Stimulated activated CD4-positive, alpha-beta T cell treated with anti-CD3 and anti-CD28 coated beads, Interleukin-2, amount 100 ng/mL, for 24 hours (primary cell): ENCODE measurements at places on chromosomes 2 and 18.

DNA sequence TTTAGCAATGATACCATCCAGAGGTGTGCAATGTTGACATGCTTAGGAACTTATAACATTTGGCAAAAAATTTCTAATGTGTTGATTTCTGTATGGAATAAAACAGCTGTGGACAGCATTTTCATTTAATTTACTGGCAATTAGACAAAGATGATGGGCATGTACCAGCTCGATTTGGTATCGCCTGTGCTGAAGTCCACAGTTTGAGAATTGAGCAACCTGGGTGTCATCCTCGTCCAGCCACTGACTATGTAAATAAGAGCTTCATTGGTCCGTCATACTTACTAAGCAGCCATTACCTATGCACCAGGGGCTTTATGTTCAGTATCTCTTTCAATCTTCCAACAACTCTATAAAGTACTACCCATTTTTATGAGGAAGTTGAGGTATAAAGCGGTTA, 24.6 kb upstream of the ACAA2 start:
- no peak for DNase-seq

DNA sequence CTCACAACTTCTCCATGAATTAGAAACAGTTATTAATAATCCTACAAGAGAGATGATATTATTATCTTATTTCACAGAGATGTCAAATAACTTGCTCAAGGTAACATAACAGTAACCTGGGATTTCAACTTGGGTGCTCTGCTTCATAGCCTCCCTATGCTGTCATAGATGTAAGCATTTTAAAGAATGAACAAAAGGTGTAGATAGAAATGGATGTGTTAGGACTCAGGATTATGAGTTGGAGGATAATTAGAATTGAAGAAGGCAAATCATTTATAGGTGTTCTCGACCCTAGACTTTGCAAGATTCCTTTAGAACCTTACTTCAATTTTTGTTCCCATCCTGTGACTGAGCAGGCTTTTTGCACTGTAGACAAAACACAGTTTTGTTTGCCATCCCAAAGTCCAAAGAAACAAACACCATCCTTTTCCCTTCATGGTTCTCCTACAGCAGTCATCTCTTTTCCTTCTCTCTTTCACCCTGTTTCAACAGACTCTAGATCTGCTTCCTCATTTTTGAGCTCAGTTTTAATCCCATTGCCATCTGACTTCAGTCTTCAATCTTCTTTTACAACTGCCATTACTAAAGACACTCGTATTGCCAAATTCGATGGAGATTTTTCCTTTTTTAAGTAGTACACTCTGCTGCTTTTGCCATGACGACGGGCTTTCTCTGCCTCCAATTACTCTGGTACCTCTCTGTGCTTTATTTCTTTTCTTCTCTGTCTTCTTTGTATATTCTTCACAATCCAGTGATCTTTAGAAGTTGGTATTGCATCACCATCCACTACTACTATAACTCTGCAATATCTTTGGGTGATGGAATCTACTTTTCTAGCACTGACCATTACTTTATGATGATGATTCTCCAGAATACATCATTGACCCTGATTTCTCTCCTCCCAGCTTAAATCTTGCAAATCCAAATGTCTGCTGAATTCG, 4.5 kb downstream of the HNMT start:
- DNase-seq: no peak

GRCh38 chr18:79182047-79182713, 113.0 kb downstream of the ATP9B start:
- DNase-seq: no peak

GRCh38 chr2:144946263-144946662, 426.3 kb upstream of the ZEB2 start:
- DNase-seq: no peak

GRCh38 chr2:104846786-104847585, 6.9 kb upstream of the POU3F3 start:
- no peak for DNase-seq

GRCh38 chr2:146324951-146325350, 1519.9 kb upstream of the ACVR2A start:
- DNase-seq: no peak

DNA sequence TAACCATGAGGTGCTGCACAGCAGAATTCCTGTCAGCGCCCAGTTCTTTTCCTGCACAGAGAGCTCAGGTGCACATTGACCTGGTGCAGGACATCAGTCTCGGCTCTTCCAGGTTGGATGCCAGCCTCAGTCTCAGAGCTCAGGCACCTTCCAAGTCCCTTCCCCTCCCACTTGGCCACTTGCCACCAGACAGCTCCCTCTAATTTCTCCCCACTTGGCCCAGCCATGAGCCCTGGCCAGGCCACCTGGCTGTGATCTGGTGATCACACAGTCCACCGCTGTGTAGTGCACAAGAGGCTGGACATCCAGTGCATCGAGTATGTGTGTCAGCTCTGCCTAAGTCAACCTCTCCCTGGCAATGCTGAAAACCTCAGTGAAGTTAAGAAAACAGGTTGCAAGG, 336.6 kb upstream of the MYT1L start:
- no peak for DNase-seq

- DNase-seq: no peak
These were observed 3.7 kb downstream of the INHA start for GRCh38 chr2:219575566-219576504.

DNA sequence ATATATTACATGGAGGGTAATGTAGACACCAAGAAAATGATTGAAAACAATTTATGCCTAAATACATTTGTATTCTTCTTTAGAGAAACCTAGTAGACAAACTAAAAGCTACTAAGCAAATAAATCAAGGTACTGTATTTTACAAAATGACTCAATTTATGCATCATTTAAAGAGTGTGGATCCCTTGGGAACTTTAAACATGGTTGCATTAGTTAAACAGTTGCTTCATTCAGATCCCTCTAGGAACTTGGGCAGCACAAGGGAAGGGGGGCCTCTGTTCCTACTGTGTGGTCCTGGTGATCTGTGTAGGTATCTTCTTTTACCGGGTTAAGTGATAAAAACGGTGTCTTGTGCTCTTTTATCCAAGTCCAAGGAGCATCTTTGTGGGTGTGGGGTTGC, 31.5 kb upstream of the ATP8B1 start:
- DNase-seq: no peak

DNA sequence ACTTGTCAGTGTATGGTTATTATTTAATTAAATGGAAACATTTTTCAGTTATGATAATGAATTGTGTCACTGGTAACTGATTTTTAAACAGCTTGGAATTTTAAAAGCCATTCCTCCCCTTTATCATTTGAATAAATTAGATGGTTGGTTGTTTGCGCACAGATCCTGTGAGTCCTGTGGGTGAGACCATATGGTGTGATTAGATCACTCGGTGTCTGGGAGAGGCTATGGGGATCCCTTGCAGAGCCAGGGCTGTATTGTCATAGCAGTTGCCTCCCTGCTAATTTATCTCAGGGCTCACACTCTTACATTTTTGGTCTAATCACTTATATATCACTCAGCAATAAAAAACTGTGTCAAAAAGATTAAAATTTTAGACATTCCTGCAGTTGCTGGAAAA, 133.5 kb downstream of the ASXL3 start:
- DNase-seq: no peak

DNA sequence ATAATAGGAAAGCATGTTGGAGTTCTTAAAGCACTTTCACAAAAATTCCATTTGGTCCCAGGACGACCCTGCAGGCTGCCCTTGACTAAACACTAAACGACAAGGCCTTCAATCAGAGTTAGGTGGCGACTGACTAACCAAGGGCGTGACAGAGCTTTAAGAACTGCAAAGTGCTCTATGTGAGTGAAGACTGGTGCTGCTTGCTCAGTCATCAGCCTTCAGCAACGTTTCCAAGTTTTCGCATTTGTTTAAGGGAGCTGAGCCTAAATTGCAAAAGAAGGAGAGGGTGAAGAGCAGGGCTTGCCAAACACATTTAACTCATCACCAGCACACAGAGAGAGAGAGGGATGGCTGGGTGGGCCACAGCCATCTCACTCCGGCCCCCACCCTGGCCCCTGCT, 204.7 kb upstream of the PID1 start:
- DNase-seq: no peak

- peak; percentile 18 for DNase-seq
These were observed at the start of gene ZNF804A for GRCh38 chr2:184598316-184599053. Gene ZNF804A (plus strand): TSS chr2:184598529. CDS start chr2:184598960, 431 bp downstream.

GRCh38 chr2:67579806-67580205, 182.7 kb downstream of the ETAA1 start:
- no peak for DNase-seq

GRCh38 chr2:137951586-137951985, 12.7 kb upstream of the HNMT start:
- no peak for DNase-seq

GRCh38 chr2:160582081-160582480, 88.5 kb upstream of the RBMS1 start:
- no peak for DNase-seq

GRCh38 chr2:60832621-60833020, 48.8 kb upstream of the REL start:
- DNase-seq: no peak

- no peak for DNase-seq
These were observed 145.0 kb downstream of the MCFD2 start for GRCh38 chr2:46770622-46771021.

GRCh38 chr2:168798076-168798887, 4.2 kb upstream of the NOSTRIN start:
- DNase-seq: no peak

- no peak for DNase-seq
These were observed 97.3 kb downstream of the ARL6IP6 start for GRCh38 chr2:152815634-152816257.

DNA sequence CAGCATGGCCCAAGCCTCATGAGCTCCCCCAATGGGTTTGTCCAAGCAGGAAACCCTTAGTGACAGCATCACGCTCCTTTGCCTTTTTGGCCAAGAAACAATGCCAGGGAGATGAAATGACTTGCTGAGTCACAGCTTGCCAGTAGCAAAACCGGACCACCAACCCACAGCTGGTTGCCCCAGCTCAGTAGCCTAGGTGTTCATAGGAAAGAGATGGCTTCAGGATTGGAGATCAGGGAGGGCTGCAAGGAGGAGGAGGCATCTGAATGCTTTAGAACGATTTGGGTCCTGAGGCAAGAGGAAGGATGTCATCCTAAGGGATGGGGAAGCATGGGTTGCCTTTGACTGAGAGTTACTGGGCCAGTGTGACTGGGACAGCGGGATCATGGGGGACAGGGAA, 116.7 kb downstream of the CELF4 start:
- no peak for DNase-seq

DNA sequence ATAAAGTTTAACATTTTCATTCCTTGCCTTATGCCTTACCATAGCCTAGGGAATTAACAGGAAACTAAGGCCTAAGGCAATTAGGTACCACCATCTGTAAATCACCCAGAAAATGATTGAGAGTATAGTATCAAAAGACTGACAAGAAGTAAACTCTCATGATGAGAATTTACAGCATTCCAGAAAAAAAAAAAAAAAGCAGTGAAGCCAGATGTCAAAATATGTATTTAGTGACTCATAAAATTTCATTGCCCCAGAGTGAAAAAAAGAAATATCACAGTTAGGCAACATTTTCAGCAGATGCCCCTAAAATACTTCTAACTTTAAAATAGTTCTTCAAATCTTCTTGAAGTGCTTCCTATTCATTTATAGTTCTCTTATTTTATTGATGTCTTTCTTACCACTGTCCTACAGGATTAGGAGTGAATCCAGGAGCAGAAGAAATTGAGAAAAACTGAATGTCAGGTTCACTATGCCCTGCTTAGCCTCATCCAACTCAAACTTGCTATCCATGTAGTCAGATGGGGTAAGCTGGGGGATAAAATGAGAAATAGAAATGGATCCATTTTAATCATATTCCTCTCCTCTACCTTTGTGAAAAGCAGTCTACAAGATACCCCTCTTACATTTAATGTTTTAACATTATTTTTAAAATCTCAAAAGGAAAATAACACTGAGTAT, 57.3 kb upstream of the TANK start:
- no peak for DNase-seq

DNA sequence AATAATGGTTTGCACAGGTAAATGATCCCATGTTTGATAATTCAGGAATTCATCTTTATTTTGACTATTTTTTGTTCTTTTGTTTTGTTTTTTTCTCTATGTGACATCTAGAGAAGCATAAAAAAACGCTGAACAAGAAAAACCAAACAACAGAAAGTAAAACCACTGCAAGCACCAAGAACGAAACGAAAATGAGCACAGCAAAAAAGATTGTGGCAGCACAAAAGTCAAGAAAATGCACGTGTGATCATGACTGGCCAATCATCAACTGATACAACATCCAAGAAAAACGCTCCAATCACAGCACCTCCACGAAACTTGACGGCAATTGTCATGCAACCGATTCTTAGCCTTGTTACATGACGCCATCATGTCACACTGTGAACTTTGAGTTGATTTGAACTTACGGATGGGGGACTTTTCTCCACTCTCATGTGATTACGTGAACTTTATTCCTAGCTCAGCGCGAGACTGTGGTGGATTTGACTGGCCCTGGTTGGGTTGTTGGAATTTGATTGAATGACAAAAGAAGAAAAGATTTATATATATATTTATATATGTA, 318.7 kb downstream of the CELF4 start:
- no peak for DNase-seq

GRCh38 chr18:26304511-26304910, 78.3 kb downstream of the TAF4B start:
- DNase-seq: no peak

DNA sequence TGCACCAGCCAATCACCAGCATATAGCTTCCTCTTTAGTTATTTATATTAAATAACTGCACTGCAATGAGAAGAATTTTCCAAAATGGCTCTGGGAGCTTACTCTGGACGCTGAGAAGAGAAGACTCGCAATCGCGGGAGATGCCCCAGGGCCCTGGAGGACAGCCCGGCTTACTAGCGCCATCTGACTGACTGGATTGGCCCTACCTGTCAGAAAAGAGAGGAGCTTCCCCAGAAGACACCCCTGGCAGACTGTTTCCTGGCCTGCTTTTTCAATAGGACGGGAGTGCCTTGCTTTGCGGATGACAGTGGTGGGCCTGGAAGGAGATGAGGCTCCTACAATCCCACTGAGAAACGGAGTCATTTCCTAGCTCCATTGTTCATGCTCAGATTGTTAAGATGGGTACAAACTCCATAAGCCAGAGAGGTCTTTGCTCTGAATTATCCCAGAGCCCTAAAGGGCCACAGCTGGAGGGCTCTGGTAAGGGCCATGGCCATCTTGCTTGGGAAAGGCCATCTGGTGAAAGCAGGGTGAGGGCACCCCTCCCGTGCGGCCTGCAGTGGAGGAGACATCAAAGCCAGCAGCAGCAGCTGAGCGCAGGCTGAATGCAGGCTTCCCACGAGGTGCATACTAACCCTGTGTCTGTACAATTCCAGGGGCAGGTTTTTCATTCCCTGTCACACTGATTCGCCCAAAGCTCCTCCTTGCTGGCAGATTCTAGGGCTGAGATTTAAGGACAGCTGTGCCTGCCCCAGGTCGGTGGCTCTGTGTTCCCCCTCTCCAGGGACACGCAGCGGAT, 92.1 kb downstream of the GALR1 start:
- DNase-seq: no peak

GRCh38 chr2:171956135-171956825, 34.0 kb downstream of the HAT1 start:
- DNase-seq: no peak

DNA sequence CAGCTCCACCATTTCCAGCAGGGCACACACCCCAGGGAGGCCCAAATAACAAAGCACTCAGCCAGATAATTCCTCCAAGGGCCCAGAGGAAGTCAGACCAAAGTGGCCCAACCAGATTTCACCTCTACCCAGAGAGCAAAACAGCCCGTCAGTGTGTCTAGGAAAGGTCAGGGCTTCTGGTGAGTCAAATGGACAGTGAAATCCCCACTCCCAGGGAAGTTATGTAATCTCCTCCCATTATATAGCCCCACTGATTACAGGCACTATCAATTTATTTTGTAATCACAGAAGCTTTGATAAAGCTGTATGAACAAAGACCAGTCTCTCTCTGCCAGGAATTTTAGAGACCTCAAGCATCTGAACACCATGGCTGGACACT, 4.0 kb downstream of the B4GALT6 start:
- DNase-seq: no peak
